Head of caudate nucleus (tissue), 42 donors: ENCODE measurements at places on chromosomes 12 and 14.

DNA sequence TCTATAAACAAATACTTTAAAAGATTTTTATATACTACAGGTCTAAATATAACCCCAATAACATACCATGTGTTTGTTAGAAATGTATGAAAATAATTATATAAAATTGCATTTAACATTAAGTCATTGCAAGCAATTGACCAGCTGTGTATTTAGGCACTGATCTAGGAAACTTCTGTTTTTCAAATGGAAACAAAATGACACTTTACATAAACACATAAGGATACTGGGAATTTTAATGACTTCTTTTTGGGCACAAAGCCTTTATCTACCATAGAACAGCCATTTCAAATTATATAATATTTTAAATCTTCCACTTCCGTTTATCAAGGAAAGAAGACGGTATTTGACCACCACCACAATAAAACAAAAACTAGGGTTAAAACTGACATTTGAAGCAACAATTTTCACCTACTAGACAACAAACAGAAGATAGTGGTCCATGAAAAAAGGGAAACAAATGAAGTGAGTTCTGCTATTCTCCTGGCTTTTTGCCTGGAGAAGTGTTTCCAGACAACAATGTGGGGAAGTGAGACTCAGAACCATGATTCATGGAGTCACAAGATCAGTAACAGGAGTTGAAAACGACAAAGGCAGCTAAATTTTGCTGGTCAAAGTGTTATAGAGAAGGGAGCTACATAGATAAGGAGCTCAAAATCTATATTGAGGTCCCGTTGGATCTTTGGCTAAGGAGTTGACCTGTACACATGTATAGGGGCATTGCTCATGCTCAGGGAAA lies 475.1 kb downstream of the TRHDE start:
- DNase-seq, result peak; percentile 2

- DNase-seq, result no peak
These were observed 40.8 kb upstream of the EPS8 start for GRCh38 chr12:15829949-15830348.

DNA sequence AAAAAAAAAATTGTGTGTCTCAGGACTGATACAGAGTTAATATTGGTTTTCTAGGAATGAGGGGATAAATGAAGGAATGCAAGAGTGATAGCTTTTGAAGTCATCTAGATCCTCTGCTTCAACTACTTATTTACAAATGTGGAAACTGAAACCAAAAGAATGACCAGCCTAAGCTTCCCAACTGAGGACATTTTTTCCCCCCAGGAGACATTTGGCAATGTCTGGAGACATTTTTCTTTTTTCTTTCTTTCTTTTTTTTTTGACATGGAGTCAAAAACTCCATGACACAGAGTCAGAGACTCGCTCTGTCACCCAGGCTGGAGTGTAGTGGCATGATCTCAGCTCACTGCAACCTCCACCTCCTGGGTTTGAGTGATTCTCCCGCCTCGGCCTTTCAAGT lies 15.3 kb downstream of the DLK1 start:
- no peak for DNase-seq

DNA sequence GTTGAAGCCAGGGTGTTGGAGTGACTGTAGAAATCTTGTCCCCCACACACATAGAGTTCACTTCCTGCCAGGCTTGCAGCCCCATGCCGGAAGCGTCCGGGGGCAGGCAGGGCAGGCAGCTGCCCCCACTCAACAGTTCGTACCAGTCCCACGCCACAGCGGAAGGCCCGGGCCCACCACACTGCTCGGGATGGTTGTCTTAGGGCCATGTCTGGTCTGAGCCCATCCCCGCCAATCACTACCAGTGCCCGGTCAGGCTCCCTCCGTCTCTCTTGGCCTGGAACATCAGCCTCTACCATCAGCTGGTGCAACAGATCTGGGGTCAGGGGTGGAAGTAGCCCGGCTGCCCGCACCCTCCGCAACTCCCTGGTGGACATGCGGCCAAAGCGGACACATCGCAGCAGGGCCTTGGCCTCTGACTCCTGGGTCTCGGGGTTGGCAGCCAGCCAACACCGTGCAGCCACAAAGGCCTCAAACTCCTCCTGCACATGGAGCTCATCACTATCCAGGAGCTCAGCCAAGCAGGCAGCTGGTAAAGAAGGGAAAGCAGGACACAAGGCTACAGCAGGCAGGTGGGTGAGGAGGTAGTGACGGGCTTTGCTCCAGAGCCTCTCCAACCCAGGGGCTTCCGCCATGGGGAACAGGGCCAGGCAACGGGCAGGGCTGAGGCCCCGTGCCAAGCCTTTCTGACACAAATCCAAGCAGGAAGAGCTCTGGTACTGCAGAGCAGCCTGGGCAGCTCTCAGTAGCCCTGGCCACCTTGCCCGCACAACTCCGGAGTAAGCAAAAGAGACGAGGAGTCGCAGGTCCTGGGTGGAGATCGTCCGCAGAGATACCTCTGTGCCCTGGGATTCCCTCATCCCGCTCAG lies 5.9 kb downstream of the KLHL33 start:
- DNase-seq, result peak; percentile 36

DNA sequence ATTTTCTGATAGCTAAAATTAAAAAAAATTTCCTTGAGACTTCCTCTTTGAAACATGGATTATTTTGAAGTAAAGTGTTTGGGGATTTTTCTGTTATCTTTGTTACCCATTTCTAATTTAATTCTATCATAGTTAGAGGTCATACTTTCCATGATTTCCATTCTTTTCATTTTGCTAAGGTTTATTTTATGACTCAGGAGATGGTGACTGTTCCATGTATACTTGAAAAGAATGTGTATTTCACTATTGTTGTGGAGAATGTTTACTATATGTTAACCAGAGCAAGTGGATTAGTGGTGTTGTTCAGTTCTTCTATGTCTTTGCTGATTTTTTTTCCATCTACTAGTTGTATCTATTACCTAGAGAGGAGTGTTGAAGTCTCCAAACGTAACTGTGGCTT lies 250.5 kb upstream of the PELI2 start:
- no peak for DNase-seq

- no peak for DNase-seq
These were observed 49.6 kb downstream of the TC2N start for GRCh38 chr14:91817566-91818325.

DNA sequence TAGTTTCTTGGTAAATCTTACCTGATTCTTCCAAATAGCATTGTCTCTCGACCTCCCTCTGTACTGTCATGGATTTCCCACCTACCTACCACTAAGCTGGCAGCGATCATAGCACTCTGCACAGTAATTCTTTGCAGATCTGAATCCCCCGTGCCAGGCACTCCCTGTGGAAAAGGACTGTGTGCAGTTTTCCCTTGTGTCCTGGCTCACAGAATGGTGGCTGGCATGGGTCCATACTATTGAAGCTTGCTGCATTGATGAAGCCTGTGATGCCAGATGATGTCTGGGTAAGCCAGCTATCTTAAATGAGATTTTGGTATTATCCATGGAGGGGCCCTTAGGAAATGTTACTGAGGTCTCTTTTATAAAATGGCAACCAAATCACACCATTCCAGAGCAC lies 135.7 kb downstream of the RPAP3 start:
- no peak for DNase-seq

DNA sequence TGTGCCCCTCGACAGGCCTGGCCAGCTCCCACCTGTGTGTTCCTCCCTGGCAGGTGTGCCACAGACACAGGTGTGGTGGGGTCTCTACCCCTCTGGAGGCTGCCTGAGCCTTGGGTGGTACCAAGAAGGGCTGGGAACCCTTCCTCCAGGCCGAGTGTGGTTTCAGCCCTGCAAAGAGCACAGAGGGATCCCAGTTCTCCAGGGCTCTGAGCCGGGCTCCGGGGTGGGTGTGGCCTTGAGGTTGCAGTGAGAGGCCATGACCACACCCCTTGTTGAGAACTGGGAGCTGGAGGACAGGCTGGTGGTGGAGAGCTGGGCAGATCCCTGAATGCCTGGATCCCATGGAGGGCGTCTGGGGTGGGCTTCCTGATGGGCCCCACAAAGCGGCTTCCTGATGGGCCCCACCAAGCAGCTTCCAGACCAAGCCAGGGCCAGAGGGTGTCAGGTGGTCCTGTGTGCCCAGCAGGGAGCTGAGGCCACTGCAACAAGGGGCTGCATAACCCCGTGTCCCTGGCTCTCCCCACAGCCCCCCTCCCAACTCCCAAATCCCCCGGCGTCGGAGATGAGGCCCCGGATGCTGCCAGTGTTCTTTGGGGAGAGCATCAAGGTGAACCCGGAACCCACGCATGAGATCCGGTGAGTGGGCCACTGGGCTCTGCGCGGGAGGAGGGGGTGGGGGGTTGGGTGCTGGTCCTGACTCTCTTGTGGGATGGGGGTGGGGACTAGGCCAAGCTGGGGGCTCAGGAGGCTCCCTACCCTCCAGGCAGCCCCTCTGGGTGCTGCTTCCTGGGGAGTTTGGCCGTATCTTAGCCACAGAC lies 16.6 kb downstream of the RFLNA start:
- no peak for DNase-seq

DNA sequence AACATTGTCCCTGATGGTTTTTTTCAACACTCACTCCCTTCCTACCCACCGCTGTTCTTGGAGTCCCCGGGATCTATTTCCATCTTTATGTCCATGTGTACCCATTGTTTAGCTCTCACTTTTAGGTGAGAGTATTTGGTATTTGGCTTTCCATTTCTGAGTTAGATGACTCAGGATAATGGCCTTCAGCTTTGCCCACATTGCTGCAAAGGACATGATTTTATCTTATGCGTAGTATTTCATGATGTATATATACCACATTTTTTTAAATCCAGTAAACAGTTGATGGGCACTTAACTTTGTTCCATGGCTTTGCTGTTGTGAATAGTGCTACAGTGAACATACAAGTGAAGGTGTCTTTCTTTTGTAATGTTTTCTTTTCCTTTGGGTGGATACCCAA lies 123.5 kb upstream of the KITLG start:
- no peak for DNase-seq

DNA sequence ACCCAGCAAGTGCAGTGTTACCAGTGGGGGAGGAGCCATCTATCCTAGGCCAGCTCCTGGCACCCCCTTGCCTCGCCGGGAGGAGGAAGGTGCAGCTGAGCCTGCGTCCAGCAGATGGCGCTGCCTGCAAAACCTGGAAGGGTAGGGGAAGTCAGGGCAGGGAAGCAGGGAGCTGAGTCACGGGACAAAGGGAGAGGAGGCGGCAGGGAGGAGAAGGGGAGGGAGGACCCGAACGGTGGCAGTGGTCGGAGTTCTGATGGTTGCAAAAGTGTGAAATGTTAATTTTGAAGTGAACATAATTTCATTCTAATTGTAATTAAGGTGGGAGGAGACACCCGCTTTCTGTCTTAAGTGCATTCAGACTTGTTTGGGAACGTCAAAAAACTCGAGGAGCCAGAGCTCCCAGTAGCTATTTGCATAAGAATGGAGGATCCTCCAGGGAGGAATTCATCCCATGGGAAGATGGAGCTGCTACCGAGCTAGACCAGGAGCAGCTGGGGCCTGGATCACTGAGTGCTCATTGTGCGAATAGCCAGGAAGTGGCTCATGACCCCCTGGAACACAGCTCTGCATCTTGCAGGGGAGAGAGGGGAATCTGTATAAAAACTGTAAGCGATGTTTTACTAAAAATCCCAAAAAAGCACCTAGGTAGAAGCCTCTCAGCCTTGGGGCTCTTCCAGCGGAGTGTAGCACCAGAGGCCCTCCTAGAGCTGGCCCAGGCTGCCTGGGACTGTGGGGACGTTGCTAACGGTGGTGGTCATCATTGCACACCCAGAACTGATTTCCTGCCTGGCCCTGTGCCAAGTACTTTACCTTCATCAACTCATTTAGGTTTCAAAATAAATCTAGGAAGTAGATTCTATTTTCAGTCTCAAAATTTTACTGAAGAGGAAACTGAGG lies 59.5 kb downstream of the EMP1 start:
- peak; percentile 97 for DNase-seq

DNA sequence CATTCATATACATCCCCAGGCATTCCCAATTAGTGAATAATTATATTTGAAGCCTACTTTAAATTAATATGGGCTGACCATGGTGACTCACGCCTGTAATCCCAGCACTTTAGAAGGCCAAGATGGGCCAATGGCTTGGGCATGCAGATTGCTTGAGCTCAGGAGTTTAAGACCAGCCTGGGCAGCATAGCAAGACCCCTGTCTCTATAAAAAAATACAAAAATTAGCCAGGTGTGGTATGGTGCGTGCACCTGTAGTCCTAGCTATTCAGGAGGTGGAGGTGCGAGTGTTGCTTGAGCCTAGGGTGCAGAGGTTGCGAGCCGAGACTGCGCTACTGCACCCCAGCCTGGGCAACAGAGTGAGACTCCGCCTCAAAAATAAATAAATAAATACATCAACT lies 7.6 kb upstream of the ARID2 start:
- DNase-seq, result no peak

GRCh38 chr12:104782296-104782695 lies 175.8 kb downstream of the SLC41A2 start:
- no peak for DNase-seq

DNA sequence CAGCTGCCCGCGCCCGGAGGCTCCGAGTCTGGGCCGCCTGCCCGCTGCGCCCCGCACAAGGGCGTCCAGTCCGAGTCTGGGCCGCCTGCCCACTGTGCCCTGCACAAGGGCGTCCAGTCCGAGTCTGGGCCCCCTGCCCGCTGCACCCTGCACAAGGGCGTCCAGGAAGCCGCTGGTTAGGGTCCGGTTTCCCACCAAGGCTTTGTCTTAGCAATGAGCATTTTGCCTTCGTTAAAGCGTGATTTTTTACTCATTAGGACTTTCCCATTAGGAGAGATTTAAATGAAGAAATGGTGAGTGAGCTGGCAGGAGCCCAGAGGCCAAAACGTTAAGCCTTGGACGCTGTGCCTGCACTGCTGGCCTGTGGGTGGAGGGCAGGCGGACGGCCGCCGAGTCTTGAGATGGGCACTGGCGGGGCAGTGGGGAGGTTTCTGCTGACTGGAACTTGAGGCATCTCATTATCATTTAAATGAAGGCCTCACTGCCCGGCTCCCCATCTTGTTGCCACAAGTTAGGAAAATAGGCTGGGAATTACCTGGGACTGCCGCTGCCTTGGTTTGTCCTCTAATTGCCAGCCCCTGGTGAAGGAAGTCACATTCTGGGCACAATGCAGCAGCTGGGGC lies 36.0 kb downstream of the FBRSL1 start:
- peak; percentile 92 for DNase-seq

DNA sequence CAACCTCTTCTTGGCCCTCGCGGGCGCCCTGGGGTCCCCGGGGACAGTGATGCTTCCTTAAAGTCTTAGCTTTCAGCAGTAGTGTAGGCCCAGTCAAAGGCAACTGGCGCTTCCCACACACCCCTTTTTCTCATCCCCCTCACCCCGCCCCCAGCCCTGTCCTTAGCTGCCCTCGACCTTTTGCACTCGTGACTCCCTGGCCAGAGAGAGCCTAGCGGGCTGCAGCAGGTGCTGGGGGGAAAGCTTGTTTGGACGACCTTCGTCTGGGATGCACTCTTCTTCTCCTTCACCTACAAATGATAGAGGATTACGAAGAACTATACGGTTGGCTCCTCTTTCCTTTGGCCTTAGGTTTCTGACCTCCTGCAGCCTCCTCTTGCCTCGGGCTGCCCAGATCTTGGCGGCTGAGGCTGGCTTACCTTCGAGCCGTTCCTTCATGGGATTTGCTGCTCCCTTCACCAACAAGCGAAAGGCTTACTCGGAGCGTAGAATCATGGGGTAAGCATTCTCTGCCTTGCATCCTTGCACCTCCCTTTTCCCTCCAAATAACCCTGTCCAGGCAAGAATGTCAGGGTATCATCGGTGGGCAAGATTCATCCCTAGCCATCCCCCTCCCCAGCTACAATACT lies 815 bp downstream of the COQ10A start:
- peak; percentile 9 for DNase-seq

- DNase-seq, result no peak
These were observed 13.4 kb upstream of the OAS2 start for GRCh38 chr12:112964915-112965314.
